Islet precursor cell (in vitro differentiated cells): ENCODE measurements at places on chromosomes 2 and 18.
A peak's percentile ranks its signal among the peaks of the same experiment; 100 is the strongest.

GRCh38 chr2:212227755-212228154 lies 310.8 kb downstream of the ERBB4 start:
- no peak for DNase-seq

GRCh38 chr18:73101977-73102376 lies 234.2 kb upstream of the NETO1 start:
- DNase-seq = no peak

GRCh38 chr2:218756599-218757377 lies 25.2 kb upstream of the CYP27A1 start:
- no peak for DNase-seq

GRCh38 chr18:33817096-33817495 lies 239.1 kb downstream of the ASXL3 start:
- peak; percentile 81 for DNase-seq

- no peak for DNase-seq
Measured at GRCh38 chr2:216133397-216133796, 24.2 kb downstream of the XRCC5 start.

GRCh38 chr2:218228366-218229090 lies 11.5 kb downstream of the ARPC2 start:
- DNase-seq = no peak

DNA sequence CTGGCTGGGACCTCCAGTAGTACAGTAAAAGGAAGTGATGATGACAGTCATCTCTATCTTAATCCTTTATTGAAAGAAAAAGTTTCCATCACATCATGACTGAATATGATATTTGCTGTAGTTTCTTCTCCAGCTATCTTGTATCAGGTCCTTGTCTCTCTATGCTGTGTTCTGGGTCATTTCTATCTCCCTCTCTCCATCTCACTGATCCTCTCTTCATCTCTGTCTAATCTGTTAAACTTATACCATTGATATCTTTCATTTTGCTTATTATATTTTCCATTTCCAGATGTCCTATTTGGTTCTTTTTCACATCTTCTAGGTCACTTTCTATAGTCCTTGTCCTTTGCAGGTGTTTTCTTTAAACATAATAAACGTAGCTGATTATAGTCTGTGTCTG lies 12.3 kb downstream of the CYS1 start:
- DNase-seq = no peak

DNA sequence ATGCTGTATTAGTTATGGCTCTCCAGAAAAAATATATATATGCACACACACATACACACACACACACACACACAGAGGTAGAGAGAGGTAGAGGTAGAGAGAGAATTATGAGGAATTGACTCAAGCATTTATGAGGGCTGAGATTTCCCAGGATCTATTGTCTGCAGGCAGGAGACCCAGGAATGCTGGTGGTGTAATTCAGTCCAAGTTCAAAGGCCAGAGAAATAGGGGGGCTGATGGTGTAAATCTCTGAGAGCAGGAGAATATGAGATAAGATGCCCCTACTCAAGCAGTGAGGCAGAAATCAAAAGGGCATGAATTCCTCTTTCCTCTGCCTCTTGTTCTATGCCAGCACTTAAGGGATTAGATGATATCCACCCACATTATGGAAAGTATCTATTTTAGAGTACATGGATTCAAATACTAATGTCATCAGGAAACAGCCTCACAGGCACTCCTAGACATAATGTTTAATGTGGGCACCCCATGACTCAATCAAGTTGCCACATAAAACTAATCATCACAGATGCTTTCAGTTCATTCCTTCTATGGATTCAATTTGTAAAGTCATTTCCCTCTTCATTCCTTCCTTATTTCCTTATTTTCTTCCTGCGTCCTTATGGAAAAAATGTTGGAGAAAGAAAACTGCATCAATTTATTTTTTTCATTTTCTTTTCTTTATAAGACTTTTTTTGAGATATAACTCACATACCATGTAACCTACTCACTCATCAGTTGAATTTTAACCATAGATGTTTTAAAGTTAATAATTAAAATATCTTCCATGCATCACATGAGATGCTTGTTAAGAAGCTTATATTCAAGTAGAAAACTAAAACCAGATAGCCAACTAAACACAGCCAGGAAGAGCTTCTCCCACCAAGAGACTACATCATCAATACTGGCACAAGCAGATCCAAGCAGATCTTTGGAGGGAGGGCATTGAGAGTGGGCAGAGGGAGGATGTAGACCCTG lies 406.2 kb downstream of the MBD2 start:
- DNase-seq = no peak

- DNase-seq = no peak
Measured at GRCh38 chr18:27894746-27895145, 282.2 kb downstream of the CDH2 start.

DNA sequence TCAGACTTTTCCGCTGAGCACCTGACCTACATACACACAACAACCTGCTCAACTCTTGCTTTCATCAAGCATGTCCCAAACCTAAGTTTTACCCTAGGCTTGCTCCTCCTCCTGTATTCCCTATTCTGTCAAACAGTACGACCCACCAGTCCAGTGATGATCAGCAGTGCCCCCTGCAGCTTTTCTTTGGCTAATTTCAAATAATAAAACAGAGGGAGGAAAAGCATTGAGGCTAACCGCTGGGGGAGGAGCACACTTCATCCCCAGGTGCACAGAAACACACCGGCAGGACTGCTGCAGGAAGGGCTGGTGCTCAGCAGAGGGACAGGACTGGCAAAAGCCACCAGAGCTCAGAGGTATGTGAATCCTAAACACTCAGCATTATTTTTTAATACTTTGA lies 21.2 kb downstream of the E2F6 start:
- DNase-seq = no peak

DNA sequence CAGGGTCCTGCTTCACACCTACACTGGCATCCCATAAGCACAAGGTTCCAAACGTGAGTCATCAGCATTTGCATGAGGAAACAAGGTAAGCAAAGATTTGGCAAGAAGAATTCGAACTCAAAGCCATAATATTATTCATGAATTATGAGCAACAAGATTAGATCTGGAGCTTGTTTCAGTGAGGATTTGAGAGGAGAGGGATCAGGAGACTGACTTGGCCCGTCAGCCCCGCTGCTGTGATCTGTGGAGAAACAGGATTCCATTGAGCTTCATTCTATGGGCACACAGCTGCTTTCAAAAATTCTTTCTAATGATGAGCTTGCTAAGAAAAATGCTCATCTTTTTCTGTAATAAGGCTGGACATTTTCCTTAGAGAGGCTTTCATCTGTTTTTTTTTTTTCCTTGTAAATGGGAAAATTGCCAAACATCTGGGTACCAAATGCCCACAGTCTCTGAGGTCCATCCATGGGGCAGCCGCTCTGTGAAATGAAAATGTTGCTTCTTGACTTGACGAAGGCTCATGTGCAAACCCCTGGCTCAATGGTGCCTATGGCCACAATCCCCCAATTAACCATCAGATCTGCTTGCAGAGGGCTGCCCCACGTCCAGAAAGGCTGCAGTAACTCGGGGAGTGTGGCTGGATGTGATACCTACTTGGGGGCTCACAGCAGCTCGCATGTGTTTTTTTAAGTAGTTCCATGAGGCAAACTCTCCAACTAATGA lies 179.3 kb downstream of the TMEM18 start:
- DNase-seq = no peak

- DNase-seq = peak; percentile 88
Measured at GRCh38 chr18:70276416-70277191, 12.2 kb upstream of the SOCS6 start.

- DNase-seq = no peak
Measured at GRCh38 chr18:49681387-49681786, 119.5 kb downstream of the LIPG start.

DNA sequence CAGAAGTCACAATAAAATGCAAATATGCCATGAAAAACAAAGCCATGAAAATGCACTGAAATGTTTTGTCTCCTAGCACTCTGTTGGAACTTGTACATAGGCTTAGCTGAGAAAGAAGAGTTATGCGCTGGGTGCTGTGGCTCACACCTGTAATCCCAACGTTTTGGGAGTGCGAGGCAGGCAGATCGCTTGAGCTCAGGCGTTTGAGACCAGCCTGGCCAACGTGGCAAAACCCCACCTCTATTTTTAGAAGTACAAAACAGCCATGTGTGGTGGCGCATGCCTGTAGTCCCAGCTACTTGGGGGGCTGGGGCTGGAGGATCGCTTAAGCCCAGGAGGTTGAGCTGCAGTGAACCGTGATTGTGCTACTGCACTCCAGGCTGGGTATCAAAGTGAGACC lies 39.9 kb downstream of the IRS1 start:
- DNase-seq = no peak

GRCh38 chr2:27920148-27920885 lies 29.8 kb downstream of the BABAM2 start:
- DNase-seq = no peak

GRCh38 chr2:236352761-236353593 lies 88.8 kb upstream of the ASB18 start:
- DNase-seq = no peak

- peak; percentile 42 for DNase-seq
Measured at GRCh38 chr2:45072862-45073237, 63.6 kb upstream of the SIX2 start.

GRCh38 chr2:149527998-149528755 lies 59.4 kb downstream of the MMADHC start:
- no peak for DNase-seq

- no peak for DNase-seq
Measured at GRCh38 chr18:11741505-11742145, 52.6 kb downstream of the GNAL start.

GRCh38 chr18:524466-524865 lies 24.0 kb upstream of the COLEC12 start:
- DNase-seq = no peak

DNA sequence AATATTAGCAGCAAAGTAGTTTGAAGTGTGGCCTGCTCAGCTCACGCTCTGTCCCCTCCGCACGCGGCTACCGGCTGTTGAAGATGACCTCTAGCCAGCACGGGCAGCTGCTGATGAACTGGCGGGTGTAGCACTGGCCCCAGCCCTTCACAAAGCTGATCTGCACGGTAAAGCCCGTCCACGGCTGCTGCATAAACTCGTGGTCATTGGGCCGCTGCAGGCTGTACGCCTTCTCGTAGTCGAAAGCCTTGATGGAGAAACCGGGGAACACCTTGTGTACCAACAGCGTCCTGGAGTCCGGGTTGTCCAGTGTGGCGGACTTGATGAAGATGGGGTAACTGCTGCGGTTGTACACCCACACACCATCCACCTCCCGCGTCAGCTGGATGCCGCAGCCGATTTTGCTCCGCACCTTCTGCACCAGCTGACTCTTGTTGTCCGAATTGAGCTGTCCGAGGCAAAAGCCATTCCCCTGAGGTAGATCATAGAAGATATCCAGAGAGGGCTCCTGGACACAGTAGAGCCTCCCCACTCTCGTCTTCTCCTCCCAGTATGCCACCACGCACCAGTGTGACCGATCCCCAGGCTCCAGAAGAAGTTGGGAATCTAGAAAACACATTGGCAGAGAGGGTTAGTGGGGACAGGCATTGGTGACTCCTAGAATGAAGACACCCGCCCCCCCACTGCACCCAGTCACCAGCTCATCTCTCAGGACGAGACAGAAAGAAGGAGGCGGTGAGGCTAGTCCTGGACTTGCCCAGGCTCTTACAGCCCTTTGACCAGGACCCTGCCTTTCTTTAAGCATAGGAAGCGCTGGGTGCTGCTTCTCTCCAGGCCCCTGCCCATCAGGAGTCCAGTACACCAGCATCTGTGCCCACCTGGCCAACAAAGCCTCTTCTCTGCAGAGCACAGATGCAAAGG lies 29.2 kb downstream of the SMAD7 start:
- DNase-seq = peak; percentile 51

GRCh38 chr2:230643576-230644291 lies 68.9 kb upstream of the CAB39 start:
- no peak for DNase-seq

DNA sequence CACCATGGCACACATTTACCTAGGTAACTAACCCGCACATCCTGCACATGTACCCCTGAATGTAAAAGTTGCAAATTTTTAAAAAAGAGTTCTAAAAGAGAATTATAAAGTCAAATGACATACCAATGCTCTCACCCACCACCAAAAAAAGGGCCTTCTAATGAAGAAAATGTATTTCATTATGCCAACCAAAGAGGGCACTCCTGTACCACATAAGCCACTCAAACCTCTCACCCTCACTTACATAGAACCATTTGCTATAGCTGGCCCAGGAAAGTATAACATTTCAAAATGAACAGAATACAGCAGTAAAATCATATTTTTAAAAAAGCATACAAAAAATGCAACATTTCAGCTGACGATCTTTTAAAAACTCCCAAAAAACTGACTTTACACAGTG lies 241.5 kb upstream of the PKDCC start:
- no peak for DNase-seq

DNA sequence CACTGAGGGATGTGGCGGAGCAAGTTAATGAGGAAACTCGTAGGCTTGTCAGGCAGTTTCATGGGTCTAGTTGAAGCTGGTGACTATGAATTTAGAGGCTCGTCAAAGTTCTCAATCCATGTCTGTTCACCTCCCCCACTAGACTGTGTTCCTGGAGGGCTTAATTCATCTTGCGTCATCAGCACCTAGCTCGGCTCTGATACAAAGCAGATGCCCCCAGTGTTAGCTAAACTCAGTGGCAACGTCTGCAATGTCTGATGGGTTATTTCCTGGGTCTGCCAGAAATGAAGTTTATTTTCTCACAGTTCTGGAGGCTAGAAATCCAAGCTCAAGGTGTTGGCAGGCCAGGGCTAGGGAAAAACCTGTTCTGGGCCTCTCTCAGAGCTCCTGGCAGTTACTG lies 140.6 kb downstream of the PID1 start:
- DNase-seq = peak; percentile 91

GRCh38 chr2:241000831-241001321 lies 2.5 kb downstream of the SNED1 start:
- peak; percentile 38 for DNase-seq

DNA sequence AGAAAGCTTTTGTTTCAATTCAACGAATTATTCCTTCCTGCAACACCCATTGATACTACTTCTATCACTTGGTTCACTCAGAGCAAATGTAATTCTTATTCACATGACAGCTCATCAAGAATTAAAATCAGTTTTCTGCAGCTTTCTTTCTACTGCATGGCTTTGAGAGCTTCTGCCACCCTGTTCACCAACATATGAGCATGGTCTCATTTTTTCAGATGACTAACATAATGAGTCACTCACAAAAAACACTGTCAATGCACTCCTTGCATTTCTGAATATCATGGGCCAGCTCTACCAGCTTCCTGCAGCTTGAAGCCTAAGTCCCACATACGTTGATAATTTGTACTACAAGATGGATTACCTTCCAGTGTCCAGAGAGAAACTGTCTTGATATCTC lies 342.9 kb downstream of the LRATD1 start:
- no peak for DNase-seq

- no peak for DNase-seq
Measured at GRCh38 chr18:80191264-80191663, 56.0 kb downstream of the PARD6G start.

DNA sequence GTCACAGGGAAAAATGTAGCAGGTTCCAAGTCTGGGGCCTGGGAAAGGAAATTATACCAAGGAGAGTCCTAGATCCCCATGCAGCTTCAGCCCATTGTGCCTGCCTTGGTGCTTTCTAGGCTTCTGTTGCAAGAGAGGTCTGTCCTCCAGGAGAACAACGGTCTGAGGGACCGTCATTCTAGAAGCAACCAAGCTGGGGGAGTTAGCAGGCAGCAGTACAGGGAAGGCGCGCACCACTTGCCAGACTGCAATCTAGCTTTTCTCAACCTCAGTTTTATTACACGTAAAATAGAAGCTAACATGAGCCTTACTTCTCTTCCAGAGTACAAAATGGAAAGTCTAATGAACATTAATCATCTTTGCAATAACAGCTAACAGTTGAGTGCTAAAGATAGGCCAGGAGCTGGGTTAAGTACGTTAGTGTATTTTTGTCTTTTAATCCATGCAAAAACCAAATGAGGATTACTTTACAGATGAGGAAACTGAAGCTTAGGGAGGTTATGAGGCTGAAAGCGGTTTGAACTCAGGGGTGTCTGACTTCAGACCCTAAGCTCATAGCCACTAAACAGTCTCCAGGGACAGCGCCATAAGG lies 1.9 kb downstream of the TCF23 start:
- DNase-seq = no peak
